Tongue (tissue), 3 donors: ENCODE measurements at places on chromosomes 7 and 10. TPM values are rescaled to one million over a fixed set of nuclear protein-coding genes. Genes with fewer than 3 reads are reported as not detected.

GRCh38 chr7:136883046-136883445, 14.6 kb downstream of the CHRM2 start:
- no peak for DNase-seq

GRCh38 chr7:134632937-134633540, 13.6 kb upstream of the BPGM start:
- DNase-seq: peak; percentile 35

DNA sequence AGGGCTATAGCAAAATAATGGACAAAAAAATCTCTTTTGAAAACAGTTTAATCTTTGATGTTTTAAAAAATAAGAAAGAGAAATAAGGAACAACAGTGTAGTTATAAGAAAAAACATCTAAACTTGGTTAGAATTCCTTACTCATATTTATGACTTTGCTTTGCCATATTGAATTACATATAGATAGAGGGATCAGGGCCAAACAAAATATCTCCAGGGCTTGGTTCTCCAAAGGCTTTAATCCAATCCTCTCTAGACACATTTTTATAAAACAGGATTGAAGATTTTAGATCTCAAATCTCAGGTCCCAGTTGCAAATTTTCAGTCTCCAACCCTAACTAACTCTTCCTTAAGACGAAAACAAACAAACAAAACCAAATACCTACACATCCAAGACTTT, 72.6 kb upstream of the RHOBTB1 start:
- no peak for DNase-seq

H2BK1 gene
- total RNA-seq: not detected

JMJD1C gene
- 187 TPM for total RNA-seq

DNA sequence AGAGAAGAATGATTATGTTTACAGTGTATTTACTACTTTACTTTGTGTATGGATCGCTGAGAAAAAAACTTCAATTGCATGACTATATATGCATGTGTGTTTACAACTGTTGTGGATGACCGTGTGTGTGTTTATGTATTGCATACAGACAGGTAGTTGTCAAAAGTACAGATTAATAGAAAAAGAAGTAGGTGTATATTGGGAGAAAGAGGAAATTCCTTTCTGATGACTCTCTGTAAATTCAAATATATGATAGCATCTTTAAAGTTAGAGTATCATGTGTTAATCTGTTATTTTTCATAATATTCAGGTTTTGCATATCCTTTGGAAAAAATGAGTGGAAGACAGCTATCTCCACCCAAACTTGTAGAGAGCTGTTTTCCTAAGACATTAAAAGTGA, 160.4 kb upstream of the AGR3 start:
- DNase-seq: no peak

GRCh38 chr7:41010418-41010817, 692.5 kb downstream of the INHBA start:
- DNase-seq: no peak

DNA sequence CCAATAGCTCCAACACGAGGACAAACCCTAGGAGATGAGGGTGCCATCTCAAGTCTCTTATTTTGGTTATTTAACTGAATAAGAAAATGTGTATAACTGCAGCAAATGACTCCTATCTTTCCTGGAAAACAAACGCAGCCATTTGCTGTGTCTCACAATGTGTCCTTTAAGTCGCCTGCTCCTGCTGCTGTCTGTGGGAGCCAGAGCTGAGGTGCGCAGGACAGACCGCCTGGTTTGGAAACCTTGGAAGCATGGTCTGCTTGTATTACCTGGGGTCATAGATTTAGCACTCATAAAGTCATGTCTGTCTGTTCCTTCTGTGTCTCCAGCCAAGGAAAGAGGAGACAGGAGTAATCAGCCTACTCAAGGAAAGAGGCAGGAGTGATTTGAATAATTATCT, 760.2 kb downstream of the GRID1 start:
- DNase-seq: no peak

CCDC136 gene
- 16.4 TPM for total RNA-seq

DNA sequence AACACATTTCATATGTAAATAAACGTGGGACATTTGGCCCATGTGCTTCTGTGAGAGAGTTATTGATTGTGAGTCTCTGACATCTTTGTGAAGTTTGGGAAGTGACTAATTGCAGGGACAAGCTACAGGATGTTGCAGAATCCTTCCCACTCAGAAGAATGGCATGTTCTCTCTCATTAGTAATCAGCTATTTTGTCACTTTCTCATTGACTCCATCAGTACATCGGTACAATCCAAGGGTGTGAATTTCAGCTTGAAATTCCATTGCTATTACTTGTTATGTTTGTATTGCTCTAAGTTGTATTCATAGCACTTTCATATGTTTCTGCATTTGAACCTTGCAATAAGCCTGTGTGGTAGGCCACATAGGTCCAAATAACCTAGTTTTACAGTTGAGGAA, 100.0 kb upstream of the KCNMA1 start:
- DNase-seq: no peak

- DNase-seq: peak; percentile 80
Measured at GRCh38 chr7:149854611-149855360, 16.6 kb downstream of the ZNF862 start.

GRCh38 chr10:130392031-130392430, 255.8 kb downstream of the GLRX3 start:
- DNase-seq: no peak

- DNase-seq: no peak
Measured at GRCh38 chr10:71219918-71220688, 7.7 kb downstream of the UNC5B start.

GRCh38 chr10:77806511-77807157, 119.9 kb downstream of the DLG5 start:
- no peak for DNase-seq

GRCh38 chr10:131653140-131653539, 247.7 kb upstream of the PPP2R2D start:
- no peak for DNase-seq

DNA sequence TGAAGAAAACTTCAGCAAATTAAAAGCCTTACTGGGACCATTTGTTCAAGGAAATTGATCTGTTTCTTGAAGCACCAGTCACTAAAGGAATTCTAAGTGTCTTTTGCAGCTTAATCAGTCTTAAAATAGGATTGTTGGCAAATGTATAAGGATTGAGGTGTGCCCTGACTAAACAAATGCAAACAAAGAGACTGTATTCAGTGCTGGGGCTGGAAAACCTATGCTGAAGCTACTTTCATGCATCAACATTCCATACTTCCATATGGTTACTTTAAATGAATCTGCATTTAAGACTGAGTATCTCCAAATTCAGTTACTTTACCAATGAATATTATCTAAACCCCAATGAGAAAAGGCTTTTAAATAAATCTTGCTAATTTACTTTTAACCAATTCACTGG, 183.3 kb downstream of the ELAPOR2 start:
- no peak for DNase-seq
